Cortex of kidney (tissue), 1 donor: ENCODE measurements at places on chromosomes 16 and 17.

- no peak for DNase-seq
Observed at GRCh38 chr17:8916466-8916865, 49.0 kb upstream of the PIK3R6 start.

GRCh38 chr17:47665655-47666054 lies 15.9 kb downstream of the KPNB1 start:
- no peak for DNase-seq

- DNase-seq, result no peak
Observed at GRCh38 chr17:82050761-82051641, 610 bp downstream of the RFNG start.

DNA sequence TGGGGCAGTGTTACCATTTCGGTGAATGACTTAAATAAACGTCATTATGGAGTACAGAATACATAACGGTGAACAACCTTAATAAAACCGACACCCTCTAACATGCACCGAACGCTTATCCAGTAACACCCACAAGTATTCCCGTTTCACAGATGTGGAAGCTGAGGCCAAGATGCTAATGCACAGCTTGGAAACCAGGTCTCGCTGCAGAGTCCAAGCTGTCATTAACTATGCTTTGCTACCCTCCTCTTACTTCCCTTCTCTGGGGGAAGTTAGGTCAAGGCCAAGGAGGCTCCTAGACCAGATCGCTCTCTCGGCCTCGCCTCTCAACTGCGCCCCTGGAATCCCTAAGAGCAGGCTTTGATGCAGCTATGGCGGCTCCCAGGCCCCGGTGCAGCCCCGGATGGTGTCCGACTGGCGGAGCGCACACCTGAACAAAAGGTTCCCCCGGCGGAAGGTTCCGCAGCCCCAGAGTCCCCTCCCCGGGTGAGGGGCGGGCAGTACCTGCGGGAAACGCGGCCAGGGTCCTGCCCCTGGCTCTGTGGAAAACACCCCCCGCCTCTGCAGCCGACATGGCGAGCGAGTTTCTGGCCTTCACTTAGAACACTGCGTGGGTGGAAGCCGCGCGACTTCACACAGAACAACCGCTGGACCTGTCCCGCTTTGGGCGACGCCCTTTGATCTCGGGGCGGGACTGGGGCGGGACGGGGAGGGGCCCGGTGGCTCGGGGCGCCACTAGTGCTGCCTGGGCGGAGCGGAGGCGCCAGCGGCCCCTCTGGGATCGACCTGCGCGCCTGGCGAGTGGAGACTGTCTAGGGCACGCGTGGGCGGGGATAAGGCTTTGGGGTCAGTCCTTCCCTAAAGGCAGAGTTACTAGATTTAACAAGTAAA lies at the start of gene CPPED1:
Gene CPPED1, minus strand, starts transcription at position 685 of the 891 bp plus-strand sequence. Its CDS starts 111 bp downstream, at position 574.
- peak; percentile 62 for DNase-seq

- no peak for DNase-seq
Observed at GRCh38 chr17:78104540-78104941, 24.0 kb downstream of the TMC6 start.

GRCh38 chr17:76935331-76935730 lies 67.1 kb downstream of the MGAT5B start:
- no peak for DNase-seq

DNA sequence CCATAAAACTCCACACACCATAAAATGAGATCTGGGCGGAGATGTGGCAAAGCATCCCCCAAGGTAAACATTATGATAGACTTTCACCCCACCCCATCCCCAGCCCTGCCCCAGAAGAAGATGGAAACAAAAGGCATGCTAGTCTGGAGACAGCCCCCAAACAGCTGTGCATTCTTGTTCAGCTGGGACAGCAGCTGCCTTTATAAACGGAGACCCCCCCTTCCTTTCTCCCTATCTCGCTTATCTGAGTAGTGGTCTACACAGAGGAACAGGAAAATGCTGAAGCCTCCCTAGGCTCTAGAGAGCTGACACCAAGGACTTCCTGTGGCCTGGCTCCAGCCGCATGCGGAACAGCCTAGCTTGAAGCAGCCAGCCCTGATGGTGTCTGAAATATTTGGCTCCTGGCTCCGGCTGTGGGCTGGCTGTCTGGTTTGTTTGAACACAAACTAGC lies 190.3 kb upstream of the ANKFN1 start:
- DNase-seq, result no peak

GRCh38 chr17:41474863-41475262 lies 6.1 kb downstream of the KRT35 start:
- no peak for DNase-seq

- DNase-seq, result no peak
Observed at GRCh38 chr17:45293413-45294211, 23.2 kb downstream of the MAP3K14 start.

GRCh38 chr17:36034127-36034526 lies 16.4 kb upstream of the CCL23 start:
- no peak for DNase-seq

GRCh38 chr16:72202014-72202413 lies 30.1 kb upstream of the PMFBP1 start:
- no peak for DNase-seq

GRCh38 chr17:10772425-10773380 lies 31.2 kb downstream of the TMEM238L start:
- DNase-seq, result no peak

- DNase-seq, result no peak
Observed at GRCh38 chr17:31869031-31869430, 10.0 kb upstream of the COPRS start.

GRCh38 chr17:73358668-73359067 lies 46.9 kb upstream of the CDC42EP4 start:
- no peak for DNase-seq

GRCh38 chr16:28935924-28936783 lies 4.4 kb downstream of the CD19 start:
- DNase-seq, result no peak

DNA sequence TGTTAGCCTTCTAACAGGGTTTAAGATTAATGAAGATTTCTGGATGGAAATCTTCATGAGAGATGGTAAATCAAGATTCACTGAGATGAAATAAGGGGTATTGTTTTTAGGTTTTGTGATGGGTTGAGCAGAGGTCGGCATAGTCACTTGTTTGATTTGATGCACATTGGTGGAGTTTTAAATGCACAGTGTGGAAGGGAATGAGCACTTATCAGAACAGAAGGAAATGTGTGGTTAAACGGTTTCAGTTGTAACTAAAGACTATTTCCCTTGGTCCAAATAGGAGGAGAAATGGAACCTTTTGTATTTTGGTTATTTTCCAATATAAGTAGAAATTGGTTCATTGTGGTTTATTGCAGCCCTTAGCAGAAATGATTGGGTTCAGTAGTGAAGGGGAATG lies 34.1 kb downstream of the CBFB start:
- no peak for DNase-seq

DNA sequence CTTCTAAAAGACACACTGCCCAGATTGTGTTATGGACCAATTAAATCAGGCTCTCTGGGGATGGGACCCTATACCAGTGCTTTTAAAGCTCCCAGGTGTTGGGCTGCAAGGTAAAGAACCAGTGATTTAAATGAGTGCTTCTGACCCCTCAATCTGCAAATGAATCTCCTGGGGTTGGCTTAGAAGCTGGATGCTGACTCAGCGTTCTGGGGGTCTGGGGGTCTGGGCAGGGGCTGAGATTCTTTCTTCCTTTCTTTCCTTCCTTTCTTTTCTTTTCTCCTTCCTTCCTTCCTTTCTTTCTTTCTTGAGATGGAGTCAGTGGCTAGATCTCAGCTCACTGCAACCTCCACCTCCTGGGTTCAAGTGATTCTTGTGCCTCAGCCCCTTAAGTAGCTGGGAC lies 2.0 kb upstream of the TVP23A start:
- DNase-seq, result no peak

DNA sequence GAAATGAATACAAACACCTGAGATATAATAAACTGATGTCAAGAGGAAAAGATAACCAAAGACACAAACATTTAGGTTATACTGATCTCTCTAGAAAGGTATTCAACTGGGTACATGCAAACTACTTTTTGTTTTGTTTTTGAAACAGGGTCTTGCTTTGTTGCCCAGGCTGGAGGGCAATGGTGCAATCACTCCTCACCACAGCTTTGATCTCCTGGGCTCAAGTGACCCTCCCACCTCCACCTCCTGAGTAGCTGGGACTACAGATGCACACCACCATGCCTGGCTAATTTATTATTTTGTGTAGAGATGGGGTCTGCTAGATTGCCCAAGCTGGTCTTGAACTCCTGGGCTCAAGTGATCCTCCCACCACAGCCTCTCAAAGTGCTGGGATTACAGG lies 38.1 kb downstream of the TEKT5 start:
- no peak for DNase-seq

GRCh38 chr17:34769049-34769448 lies 189.7 kb downstream of the TMEM132E start:
- no peak for DNase-seq

GRCh38 chr17:52419229-52419641 lies 260.7 kb upstream of the CA10 start:
- DNase-seq, result no peak

GRCh38 chr16:73505577-73505976 lies 457.6 kb upstream of the ZFHX3 start:
- no peak for DNase-seq

DNA sequence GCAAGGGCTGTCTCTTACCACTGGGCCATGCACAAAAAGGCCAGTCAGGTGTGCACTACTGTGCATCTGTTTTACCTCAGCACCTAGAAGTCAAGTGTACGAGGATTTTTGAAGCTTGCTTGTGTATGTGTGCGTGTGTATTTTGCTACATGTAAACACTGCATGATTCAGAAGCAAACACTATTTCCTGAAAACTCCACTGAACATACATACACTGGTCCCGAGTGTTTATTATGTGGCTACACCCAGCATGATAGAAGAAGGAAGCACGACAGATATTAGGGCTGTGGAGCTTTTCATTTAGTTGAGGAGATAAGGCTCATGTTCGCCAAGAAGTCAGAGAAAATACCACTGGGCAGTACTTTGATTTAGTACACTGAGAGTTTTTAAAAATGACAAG lies 89.2 kb downstream of the ZZEF1 start:
- no peak for DNase-seq

DNA sequence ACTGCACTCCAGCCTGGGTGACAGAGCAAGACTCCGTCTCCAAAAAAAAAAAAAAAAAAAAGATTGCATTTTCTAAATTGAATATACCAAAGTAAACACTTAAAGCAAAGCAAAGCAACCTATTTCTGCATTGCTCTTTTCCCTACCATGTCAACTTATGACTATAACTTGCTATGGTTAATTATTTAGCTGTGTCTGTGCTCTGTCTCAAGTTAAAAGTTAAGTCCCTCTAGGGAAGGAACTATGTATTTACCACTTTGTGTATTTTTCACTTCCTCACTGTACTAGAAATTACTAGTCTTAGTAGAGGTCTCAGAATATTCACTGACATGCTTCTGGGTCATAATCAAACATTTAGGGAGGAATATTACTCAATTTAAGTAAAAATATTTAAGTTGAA lies 711.7 kb upstream of the SOX9 start:
- no peak for DNase-seq

DNA sequence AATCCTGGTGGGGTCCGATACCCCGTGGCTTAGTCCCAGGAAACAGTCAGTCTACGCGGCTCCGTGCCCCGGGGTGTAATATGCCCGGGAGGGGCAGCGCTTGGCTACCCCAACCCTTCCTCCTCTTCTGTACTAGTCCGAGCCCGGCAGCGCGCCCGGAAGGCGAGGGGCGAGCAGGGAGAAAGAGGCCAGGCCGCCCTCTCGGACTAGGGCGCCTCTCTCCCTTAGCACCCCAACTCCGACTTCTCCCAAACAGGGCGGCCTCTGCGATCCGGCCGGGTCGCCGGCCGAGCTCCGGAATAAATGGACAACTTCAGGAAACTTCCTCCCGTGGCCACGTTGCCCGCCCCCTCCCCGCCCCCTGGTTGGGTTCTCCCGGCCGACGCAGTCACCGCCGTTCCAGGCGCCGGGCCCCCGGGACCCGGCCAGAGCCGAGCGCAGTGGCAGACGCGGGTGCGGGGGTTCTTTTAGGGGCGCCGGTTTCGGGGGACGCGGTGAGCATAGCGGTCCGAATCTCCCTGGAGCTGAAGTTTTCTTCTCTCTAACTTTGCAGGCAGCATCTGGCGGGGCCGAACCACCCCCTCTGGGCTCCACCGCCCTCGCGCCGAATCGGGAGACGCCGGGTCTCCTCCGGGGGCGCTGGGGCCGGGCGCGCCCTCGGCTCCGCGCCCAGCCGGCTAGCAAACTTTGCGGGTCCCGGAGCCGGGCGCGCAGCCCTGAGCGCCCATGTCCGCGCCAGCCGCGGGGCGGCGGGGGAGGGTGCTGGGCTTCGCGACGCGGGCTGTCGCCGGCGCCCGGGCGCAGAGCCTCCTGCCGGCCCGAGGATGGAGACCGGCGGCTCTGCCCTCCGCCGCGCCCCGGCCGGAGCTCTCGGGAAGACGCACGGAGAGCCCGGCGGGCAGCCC lies at the start of gene SDK2:
Gene SDK2, minus strand, starts transcription at position 301 of the 905 bp plus-strand sequence. CDS start 357 bp downstream, outside the sequence.
- DNase-seq, result no peak

DNA sequence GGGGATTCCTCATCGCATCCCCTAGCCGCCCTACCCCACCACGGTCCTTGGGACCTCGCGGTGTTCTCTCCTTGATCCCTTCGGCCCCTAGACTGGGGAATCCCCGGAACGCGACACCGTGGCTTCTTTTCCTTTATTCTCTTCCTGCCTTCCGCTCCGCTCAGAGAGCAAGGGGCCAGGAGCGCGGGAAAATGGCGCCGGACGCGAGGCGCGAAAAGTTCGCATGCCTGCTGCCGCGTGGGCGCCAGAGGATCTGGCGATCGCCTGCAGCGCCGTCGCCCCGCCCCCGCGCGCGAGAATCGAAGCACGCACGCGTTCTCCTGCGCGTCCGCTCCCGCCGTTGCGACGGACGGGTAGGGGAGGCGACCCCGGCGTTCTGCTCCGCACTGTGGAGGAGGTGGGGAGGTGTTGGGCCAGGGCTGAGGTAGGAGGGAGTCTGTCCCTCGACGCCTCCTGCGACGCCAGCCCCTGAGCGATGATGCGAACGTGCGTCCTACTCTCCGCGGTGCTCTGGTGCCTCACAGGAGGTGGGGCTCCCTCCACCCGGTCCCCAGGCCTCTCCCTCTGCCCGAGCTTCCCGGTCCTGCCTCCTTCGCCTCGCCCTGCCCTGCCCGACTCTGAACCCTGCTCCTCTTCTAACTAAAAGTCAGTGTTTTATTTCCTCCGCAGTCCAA lies at the start of gene ZPBP2:
Gene ZPBP2, plus strand, starts transcription at position 323 of the 674 bp plus-strand sequence. Its CDS starts 153 bp downstream, at position 476.
- no peak for DNase-seq

- DNase-seq, result no peak
Observed at GRCh38 chr17:37506678-37507077, 17.0 kb downstream of the DUSP14 start.

GRCh38 chr17:7501729-7502128 lies 17.6 kb downstream of the POLR2A start:
- no peak for DNase-seq

- no peak for DNase-seq
Observed at GRCh38 chr17:82338858-82339633, 5.5 kb upstream of the SECTM1 start.

GRCh38 chr17:35529866-35530265 lies 7.6 kb downstream of the SLFN12L start:
- DNase-seq, result no peak

GRCh38 chr17:75517297-75517865 lies 1.1 kb downstream of the TSEN54 start:
- DNase-seq, result no peak

DNA sequence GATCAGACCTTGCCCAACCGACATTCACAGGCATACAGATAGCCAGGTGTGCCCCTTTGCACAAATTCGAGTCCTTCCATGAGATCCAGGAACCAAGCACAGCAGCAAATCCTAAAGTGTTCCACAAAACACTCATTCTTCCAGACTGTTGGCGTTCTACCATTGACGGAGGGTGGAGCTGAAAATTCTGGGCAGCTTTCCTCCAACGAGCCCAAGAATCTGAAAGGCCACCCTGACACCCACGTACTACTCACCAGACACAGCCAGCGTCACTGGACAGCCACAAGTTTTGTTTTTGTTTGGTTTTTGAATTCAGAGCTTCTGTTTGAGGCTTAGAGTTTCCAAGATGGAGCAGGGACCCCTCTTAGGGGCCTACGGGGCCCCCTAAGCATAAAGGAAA lies 83.8 kb downstream of the PMP22 start:
- DNase-seq, result no peak
